ENCODE measurements at places on chromosomes 12 and 14.

GRCh38 chr14:90193925-90194324, 62.4 kb upstream of the PSMC1 start:
- no peak for DNase-seq

DNA sequence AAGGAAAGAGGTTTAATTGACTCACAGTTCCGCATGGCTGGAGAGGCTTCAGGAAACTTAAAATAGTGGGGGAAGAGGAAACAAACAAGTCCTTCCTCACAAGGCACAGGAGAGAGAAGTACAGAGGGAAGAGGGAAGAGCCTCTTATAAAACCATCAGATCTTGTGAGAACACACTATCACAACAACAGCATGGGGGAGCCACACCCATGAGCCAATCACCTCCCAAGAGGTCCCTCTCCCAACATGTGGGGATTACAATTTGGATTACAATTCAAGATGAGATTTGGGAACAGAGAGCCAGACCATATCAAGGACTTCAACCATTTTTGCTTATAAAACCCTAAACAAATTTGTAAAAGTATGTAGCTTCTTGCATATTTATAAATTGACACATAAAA, 45.8 kb downstream of the SLCO1C1 start:
- no peak for DNase-seq

DNA sequence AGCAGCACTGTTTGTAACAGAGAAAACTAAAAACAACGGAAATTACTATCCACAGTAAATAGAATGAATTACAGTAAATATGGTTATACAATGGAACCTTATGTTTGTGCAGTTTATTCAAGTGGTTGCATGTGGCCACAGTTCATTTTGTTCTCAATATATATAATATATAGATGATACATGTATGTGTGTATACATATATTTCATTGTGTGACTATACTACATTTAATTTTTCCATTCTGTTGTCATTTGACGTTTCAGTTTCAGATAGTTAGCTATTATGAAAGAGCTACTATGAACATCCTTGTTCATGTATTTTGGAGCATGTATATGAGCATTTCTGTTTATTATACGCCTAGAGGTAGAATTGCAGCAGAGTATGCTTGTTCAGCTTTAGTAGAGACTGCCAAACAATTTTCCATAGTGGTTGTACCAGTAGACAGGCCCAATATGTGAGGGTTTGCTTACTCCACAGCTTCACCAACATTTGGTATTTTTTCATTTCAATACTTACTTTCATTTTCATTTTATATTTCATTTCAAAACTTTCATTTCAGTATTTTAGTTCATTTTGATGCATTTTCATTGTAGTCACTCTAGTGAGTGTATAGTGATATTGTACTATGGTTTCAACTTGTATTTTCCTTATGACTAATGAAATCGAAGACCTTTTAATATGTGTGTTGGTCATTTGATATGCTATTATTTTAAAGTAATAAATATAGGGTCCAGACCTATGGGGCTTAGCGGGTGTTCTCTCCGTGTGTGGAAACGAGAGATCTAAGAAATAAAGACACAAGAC, 141.5 kb upstream of the FGD4 start:
- DNase-seq: no peak

- no peak for DNase-seq
Measured at GRCh38 chr12:96420277-96420835, 20.1 kb upstream of the CDK17 start.

Data from immature natural killer cell (primary cell).